ENCODE measurements at places on chromosomes 5 and 9. TPM values are rescaled to one million over a fixed set of nuclear protein-coding genes. Genes with fewer than 3 reads are reported as not detected.

DNA sequence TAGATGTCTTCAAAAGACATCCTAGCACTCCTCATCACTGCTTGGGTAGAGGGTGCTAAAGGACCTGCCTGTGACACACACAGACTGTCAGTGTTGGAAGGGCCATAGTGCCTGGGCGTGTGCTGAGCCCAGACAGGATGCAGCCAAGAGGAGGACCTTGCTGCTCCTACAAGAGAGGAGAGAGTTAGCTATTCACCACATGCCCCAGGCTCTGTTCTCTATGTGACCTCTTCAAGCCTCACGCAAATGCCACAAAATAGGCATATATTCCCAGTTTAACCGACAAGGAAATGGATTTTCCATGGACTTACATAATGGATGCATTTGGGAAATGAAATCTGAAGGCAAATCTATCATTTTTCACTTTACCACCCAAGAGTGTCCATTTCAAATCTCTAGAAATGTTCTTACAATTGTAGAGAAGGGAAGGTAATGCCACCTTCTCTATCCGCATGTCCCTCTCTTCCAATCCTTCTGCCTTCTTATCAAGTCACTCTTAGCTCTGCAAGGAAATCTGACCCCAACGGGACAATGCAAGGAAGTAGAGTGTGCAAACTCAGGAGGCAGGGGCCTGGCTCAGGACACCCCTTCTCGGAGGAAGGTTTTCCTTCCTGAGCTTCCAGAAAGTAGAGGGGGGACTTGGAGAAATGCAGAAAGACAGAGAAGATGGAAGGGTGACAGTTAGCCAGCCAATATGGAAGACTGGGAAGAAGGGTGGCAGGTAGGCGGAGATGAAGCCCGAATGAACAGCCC is 49.5 kb downstream of the TRIM32 start:
- no peak overlapping the region for H3K4me3 ChIP-seq
- no peaks in the 10 kb centered on the region for H3K36me3 ChIP-seq
- H3K27me3 ChIP-seq, result no peaks in the 10 kb centered on the region
- no peaks in the 10 kb centered on the region for H3K4me1 ChIP-seq
- DNase-seq, result no peak

- H3K4me1 ChIP-seq, result no peaks in the 10 kb centered on the region
- no peak for DNase-seq
- no peaks in the 10 kb centered on the region for H3K27me3 ChIP-seq
- H3K4me3 ChIP-seq, result no peak overlapping the region
- H3K27ac ChIP-seq, result no peak overlapping the region
These were observed 39.4 kb downstream of the KLHL3 start for GRCh38 chr5:137696481-137696880.

Gene FCN2
- total RNA-seq, result not detected

DNA sequence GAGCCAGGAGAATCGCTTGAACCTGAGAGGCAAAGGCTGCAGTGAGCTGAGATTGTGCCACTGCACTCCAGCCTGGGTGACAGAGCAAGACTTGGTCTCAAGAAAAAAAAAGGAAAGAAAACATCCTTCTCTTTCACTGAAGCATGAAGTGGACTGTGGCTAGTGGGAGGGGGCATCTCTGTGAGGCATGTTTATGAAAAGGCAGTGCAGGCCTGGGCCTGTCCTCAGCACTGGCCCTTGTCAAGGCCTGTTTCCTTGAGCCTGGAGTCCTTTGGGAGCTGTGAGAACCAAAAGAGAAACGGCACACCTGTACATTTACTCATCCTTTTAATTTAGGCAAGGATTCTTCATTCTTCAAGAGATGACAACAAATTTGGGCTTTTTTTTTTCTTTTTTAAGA is 18.3 kb upstream of the FUBP3 start:
- no peak overlapping the region for H3K4me3 ChIP-seq
- no peak overlapping the region for H3K27ac ChIP-seq
- no peak for DNase-seq
- H3K4me1 ChIP-seq, result no peaks in the 10 kb centered on the region
- H3K36me3 ChIP-seq, result no peaks in the 10 kb centered on the region
